ENCODE measurements at places on chromosomes 16 and 17.
A peak's percentile ranks its signal among the peaks of the same experiment; 100 is the strongest.

- DNase-seq = no peak
These were observed 50.7 kb upstream of the SLC25A19 start for GRCh38 chr17:75339971-75340370.

DNA sequence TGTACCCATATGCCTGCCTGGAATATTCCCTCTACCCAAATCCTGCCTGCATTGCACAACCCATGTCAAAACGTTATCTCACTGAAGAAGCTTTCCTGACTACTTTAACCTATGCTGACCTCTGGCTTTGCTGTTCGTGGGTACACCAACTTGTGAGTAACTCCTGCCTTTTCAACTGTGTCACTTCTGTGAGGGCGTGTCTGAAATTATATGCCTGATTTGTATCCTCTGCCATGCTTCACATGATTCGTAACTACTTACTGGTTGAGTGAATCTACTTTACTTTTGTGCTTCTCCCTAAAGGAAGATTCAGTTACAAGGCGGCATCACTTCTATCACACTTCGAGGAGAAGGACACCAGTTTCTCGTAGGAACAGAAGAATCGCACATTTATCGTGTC lies 33.3 kb upstream of the USP43 start:
- DNase-seq = no peak

DNA sequence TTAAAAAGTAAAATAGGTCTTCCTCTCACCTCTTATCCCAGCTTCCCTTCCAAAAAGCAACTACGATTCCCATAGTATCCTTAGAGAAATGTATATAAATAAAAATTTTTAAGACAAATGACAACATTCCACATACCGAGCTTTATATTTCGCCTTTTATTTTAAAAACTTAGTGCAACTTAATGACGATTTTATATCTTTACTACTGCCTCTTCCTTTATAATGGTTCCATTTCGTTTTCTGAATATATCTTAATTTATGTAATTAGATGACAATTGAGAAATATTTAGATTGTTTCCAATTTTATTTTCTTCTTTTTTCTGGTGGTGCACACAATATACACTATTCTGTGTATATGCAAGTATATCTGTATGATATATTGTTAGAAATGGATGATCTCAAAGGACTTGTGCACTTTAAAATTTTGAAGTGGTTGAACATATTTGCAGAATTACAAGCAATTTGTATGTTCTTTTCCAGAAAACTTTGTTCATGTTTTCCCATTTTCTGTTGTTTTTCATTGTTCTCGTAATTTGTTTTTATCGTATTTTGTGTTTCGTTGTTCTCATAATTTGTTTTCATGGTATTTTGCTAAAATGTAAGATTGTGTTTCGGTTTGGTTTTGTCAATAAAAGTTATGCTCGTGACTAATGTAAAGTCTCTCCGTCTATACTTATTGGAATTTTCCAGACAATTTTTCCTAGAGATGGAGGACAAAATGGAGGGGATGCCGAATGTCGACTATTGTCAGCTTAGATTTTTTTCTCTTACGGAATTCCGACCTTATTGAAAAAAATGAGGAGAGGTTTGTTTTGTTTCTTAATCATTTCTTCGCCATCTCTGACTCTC lies 20.4 kb upstream of the HOXB13 start:
- no peak for DNase-seq

- DNase-seq = peak; percentile 96
These were observed 805 bp upstream of the ORAI3 start for GRCh38 chr16:30947859-30948666.
